ENCODE measurements at places on chromosomes 16 and 17.
A peak's percentile ranks its signal among the peaks of the same experiment; 100 is the strongest.

DNA sequence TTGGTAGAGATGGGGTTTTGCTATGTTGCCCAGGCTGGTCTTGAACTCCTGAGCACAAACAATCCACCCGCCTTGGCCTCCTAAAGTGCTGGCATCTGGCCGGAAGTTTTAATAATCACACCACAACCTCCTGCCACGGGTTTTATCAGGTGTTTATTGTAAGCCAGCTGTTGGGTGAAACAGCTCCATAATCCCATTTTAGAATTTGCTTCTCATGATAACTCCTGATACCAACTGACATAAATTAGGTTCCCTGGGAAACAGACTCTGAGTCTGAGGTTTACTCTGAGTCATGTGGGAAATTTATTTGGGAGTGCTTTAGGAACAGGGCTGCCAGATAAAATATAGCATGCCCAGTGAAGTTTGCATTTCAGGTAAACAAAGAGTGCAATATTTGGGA lies 122.6 kb upstream of the MED13 start:
- no peak for DNase-seq

DNA sequence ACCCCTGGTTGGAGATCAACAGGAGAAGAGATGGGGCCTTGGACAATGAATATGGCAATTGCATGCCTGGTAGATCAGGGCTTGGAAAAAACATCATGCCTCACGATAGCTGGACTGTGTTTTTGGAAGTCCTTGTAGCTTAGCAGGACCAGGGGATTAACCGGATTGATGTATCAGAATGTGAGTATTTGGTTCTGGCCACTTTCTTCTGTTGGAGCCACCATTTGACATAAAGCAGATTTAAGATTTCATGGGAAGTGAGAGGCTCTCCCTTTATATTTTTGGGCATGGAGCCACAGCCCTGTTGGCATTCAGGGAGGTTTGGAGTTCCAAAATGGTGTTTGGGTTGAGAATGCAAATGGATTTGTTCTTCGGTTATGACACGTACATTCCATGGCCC lies 424.7 kb upstream of the MAF start:
- no peak for DNase-seq

DNA sequence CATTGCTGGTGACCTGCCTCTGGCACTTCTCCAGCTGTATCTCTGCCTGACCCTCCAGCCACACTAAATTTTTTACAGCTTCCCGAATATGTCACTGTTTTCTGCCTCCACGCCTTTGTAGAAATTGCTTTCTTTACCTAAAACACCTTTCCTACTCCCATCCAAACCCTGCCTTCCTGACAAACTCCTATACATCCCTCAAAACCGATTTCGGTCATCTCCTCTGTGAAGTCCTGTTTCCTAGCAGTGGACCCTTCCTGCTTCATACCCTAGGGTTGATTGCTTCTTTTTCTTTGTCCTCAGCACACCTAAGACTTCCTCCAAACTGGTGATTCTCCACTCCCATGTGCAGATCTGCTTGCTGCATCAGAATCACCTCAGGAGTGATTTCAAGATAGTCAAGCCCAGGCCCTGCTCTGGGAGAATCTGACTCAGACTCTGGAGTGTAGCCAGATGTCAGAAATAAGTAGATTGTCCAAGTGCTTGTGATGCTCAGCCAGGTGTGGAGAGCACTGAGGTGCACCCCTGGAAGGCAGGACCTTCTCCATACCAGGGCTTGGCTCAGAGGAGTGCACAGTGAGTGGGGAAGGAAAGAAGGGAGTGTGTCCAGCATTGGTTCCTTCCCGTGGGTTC lies 184.2 kb downstream of the COPRS start:
- DNase-seq, result no peak

GRCh38 chr17:78824240-78824639 lies 16.4 kb downstream of the USP36 start:
- DNase-seq, result no peak

DNA sequence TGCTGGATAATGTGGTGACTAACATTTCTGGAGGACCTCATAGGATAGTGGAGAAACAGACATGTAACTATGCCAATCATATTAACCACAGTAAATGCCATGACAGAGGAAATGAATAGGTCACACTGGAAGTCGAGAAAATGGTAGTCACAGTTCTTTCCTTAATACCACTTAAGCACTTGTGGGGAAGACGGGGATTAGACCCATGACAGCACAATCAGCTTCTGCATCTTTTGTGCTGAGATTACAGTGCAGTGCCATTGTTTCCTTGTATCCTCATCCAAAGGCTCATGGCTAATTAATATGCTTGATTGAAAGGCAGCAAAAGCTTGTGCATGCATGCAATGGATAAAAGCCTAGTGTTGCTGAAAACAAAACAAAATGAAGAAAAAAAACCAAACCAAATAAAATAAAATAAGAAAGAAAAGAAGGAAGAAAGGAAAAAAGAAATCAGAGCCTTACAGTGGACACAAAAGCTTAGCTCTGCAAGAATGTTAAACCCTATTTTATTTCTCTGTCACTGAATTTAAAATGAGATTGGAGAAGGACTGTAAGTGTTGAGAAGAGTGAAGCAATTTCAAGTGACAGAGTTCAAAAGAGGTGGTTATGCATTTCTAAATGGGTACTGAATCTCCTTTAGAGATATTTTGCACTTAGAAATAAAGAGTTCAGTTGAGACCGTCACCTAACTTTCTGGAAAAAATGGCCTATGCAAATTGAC lies 1011.9 kb downstream of the CDH8 start:
- no peak for DNase-seq

GRCh38 chr17:7240375-7240774 lies 1.1 kb upstream of the PHF23 start:
- DNase-seq, result no peak

GRCh38 chr16:50188619-50189136 lies 35.6 kb downstream of the TENT4B start:
- no peak for DNase-seq

GRCh38 chr17:67440277-67441051 lies 63.4 kb downstream of the PITPNC1 start:
- no peak for DNase-seq

DNA sequence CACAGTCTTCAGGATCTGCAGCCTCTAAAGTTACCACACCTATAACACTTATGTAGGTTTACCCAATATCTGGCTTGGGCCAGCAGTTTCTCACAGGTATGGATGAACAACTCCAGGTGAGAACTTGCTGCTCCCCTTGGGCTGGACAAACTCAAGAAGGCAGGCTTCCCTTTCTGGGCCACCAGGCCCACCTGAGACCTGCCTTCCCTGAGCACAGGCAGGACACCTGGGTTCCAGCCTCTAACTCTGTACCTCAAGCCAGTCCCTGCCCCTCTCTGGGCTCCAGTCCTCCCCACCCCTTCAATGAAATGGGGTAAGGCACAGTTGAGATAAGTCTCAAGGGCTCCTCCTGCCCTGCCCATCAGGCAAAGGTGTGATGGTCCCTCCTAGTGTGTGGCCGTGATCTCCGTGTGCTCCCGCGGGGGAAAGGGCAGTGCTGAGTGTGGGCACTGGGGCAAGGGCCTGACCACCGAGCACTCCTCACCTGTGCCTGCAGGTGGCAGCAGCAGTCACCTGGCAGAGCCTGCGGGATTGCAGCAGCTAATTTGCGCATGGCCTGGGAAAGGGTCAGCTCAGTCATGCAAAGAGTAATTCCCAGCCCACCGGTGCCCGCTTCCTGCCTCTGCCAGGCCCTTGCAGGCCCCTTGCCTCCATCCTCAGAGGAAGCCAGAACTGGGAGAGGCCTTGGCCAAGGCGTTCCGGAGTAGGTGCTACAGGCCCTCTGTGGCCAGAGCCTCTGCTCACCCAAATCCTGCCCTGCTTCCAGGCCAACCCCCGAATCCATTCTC lies 28.2 kb upstream of the ADGRG1 start:
- DNase-seq, result no peak

DNA sequence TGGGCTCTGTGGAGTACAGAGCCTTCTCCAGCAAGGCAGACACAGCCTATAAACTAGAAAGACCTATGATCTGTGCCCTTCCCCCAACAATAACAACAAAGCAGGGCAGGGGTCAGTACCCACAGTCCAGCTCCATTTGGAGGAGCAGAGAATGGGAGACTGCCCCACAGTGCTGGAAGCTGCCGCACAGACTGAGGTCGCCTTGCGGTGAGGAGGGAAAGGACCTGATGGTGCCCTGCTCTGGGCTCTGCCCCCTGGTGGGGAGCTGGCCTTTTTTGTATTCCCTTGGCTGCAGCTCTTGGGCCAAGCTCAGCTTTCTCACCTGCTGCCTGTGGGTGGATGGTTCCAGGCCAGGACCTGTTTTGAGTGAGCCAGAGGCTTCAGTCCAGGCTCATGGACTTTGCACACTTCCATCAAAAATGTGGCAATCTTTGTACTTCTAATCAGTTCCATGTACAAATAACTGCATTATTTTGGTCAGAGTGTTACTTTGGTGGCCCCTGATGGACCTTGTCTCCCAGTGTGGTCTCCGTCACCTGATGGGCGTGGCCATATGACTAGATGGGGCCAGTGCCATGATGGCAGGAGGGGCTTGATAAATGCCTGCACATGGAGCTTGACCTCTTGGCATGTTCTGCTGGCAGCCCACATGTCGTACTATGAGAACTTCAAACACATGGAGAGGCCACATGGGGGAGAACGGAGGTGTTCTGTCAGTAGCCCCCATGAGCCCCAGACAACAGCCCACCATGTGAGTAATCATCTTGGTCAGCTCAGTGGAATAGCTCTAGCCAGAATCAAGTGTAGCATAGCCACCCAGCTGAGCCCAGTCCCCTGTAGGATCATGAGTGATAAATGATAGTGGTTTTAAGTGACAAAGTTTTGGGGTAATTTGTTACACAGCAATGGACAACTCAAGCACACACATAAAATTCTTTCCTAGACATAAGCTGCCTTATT lies 24.2 kb downstream of the B9D1 start:
- peak; percentile 41 for DNase-seq

DNA sequence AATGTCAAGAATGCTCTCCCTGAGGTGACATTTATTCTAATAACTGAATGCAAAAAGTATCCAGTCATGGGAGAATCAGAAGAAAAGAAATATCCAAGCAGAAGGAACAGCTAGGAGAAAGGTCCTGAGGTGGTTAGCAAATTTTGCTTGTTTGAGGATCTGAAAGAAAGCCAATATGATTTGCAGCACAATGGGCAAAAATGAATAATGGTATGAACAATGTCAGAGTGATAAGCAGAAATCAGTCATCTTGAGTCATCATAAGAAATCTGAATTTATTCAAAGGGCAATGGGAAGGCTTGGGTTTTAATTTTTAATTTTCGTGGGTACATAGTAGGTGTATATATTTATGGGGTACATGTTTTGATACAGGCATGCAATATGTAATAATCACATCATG lies 68.5 kb downstream of the BRIP1 start:
- DNase-seq, result no peak

DNA sequence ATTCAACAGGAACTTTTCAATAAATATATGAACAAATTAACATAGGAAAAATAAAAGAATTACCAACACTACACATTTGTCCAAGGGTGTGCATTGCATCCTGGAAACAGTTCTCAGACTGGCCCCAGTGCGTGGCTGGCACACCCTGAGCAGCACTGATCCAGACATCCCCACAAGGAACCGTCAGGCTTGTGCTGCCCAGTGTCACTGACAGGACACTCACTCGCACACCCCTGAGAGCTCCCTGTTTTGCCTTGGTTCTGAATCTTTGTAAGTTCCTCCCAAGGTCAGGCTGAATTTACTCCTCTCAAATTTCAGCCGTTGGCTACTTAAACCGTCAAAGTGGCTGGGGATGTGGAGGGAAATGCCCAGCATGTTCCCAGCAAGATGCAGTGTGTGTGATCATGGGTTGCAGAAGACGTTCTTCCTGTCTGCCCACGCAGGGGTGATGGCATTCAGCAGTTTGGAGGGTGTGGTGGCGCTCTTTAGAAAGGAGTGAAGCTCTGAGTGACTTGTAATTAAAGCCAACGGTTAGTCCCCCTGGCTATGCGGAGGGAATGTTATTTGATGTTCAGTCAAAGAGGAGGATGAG lies 1.7 kb downstream of the MT2A start:
- DNase-seq, result peak; percentile 70

DNA sequence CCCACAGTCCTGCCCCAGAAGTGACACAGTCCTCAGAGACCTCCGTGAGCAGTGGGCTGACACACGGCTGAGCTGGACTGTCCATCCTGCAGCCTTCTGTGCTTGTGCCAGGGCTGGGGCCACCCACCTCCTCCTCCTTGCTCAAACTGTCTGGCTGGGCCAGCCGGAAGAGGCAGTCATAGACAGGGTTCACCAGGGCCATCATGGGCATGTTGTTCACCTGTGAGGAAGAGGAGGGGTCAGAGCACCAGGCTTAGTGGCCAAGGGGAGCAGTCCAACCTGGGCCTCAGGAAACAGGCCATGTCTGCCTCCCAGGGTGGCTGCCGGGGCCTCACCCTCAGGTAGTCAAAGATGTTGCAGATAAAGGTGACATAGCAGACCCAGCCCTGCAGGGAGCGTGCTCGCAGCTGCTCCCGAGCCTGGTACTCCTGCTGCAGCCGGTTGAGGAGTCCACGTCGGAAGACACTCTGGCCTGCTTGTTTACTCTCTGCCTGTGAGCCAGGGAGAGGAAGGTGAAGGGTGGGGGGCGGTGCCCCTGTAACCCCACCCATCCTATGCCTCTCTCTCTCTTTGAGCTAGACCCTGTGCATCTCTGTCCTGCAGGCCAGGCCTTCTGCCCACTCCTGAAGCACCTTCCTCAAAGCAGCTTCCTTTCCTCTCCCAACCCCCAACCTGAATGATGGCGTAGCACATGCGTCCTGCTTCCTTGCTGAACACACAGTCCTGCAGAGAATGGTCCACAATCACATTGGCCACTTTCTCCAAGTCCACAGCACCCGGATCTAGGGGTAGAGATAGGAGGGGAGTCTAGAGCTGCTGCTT lies 3.4 kb downstream of the MIF4GD start:
- DNase-seq, result no peak
